ENCODE measurements at places on chromosomes 16 and 17. TPM values are rescaled to one million over a fixed set of nuclear protein-coding genes. Genes with fewer than 3 reads are reported as not detected.

DNA sequence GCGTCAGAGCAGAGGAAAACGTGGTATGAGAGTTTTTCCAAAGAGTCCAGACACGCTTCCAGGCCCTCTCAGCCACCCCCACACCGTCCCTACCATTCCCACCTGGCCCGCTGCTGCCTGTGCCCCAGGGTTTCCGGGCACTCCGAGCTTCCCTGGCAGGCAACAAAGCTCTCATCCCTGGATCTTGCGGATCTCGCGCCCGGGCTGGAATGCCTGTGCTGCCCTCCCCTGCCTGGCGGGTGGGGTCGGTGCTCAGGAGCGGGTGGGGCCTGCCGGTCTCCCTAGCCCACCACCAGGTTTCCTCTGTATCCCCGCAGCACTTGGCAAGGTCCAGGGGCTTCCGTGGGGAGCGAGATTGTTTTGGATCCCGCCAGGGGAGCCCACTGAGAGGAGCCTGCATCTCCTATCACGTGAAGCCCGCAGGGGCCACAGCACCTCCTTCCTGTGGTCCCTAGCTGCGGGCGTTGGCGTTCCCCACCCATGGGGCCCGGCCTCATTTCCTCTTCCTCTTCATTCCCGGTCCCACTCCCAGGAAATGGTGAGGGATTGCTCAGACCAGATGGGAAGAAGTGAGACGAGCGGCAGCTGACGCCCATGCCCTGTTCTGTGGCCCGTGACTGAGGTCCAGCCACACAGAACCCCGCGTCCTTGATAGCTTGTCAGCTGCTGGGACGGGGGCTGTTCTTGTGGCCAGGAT lies 11.0 kb downstream of the TBC1D24 start:
- no peak overlapping the region for H3K27ac ChIP-seq
- DNase-seq = no peak
- no peaks in the 10 kb centered on the region for H3K36me3 ChIP-seq

- no peaks in the 10 kb centered on the region for H3K27me3 ChIP-seq
- H3K27ac ChIP-seq = no peak overlapping the region
- no peak for DNase-seq
- no peaks in the 10 kb centered on the region for H3K36me3 ChIP-seq
- no peak overlapping the region for H3K4me3 ChIP-seq
These were observed 14.6 kb downstream of the GSE1 start for GRCh38 chr16:85627526-85628264.

- no peak overlapping the region for H3K27ac ChIP-seq
- no peaks in the 10 kb centered on the region for H3K4me1 ChIP-seq
- H3K36me3 ChIP-seq = no peaks in the 10 kb centered on the region
- DNase-seq = no peak
- no peaks in the 10 kb centered on the region for H3K27me3 ChIP-seq
- H3K4me3 ChIP-seq = no peak overlapping the region
These were observed 9.3 kb upstream of the KRT17 start for GRCh38 chr17:41633556-41634199.

DNA sequence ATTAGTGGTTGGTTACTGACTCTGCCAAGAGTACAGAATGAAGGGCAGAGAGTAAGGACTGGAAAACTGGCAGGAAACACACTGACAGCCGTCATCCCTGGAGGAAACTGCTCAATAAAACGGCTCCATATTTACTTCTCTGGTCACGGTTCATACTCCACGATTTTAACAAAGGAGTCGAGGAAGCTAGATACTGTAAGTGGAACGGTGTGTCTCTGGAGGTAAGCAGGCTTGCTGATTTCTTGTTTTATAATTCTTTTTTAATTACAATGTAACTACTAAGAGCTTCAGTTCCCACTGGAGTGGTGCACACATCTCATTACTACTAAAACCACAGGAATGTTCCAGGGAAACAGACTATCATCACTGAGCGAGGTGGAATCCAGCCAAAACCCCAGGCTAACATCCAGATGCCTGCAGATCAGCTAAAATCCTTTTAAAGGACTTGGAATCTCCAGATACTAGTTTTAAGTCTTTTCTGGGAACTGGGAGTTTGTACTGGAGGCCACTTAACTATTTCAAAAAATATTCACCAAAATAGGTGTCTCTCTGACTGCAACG lies 17.8 kb downstream of the SERPINF1 start:
- H3K27ac ChIP-seq = peak overlapping the region; percentile 82
- H3K36me3 ChIP-seq = no peaks in the 10 kb centered on the region
- DNase-seq = no peak
- H3K4me1 ChIP-seq = peaks cover 36% of the 10 kb centered on the region

GRCh38 chr17:30336369-30337171 lies 2.7 kb upstream of the TMIGD1 start:
- no peaks in the 10 kb centered on the region for H3K27me3 ChIP-seq
- H3K4me1 ChIP-seq = peaks cover 9% of the 10 kb centered on the region
- peak; percentile 37 for DNase-seq

GRCh38 chr17:83135692-83136091 lies 56.3 kb downstream of the METRNL start:
- no peak overlapping the region for H3K4me3 ChIP-seq
- no peaks in the 10 kb centered on the region for H3K27me3 ChIP-seq
- H3K36me3 ChIP-seq = no peaks in the 10 kb centered on the region
- no peak overlapping the region for H3K27ac ChIP-seq
- H3K4me1 ChIP-seq = no peaks in the 10 kb centered on the region
- DNase-seq = no peak

GRCh38 chr17:6823011-6823442 lies 8.5 kb downstream of the TEKT1 start:
- no peak overlapping the region for H3K4me3 ChIP-seq
- H3K27me3 ChIP-seq = peaks cover 33% of the 10 kb centered on the region
- H3K27ac ChIP-seq = no peak overlapping the region
- H3K36me3 ChIP-seq = no peaks in the 10 kb centered on the region
- no peak for DNase-seq

The TBC1D3G gene
- not detected for polyA plus RNA-seq

The ZNF652 gene
- polyA plus RNA-seq = 32.1 TPM

The KCNAB3 gene
- polyA plus RNA-seq = not detected

The MYO1C gene
- 15.1 TPM for polyA plus RNA-seq

The PRR15L gene
- not detected for polyA plus RNA-seq

The MAF gene
- polyA plus RNA-seq = 0.11 TPM

The TBX6 gene
- 0.64 TPM for polyA plus RNA-seq

The P2RX5 gene
- polyA plus RNA-seq = 377 TPM

Measured in naive B cell (primary cell).